ENCODE measurements at places on chromosomes 2 and 18. TPM values are rescaled to one million over a fixed set of nuclear protein-coding genes. Genes with fewer than 3 reads are reported as not detected.

Gene DNAJC5G
- total RNA-seq, result not detected

Gene CHN1
- total RNA-seq, result 0.54 TPM

Gene CLIP4
- total RNA-seq, result 21.8 TPM

DNA sequence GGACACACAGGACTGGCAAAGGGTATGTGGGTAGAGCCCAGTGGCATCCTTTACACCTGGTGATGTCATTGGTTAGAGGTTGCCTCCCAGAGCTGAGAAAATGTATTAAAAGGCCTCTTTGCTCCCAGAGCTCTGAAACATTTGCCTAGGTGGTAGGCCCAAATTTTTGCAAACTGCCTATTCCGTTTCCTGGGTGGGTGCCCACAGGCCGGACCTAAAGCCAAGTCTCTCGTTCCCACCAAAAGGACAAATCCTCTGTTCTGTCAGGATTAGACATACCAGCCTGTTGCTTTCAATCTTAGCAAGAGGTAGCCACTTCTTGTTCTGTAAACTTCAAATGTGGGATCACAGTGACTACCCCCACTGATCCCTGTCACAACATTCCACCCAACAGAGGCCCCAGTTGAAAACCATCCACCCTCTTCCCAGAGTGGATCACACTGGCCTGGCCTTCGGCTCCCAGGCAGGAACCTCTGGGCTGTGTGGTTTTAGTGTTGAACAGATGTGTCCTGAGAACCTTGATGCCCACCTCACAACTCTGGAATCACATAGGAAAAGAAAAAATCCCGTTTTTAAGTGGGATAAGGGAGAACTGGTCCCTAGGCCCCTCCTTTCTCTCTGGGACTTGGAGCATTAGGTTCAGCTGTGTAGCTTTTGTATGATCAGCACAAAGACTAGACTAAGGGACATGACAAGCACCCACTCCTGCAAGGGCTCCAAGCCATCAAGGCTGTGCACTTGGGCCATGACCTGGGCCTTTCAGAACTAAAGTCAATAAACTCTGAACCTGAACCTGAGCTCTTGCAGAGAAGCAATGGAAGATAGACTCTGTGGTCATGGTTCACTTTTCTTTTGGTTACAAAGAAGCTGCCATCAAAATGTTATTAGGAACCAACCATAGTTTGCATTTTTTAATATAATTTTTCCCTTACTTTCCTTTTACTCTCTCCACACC, 211.3 kb downstream of the CYP26B1 start:
- DNase-seq, result no peak

GRCh38 chr2:108243566-108243965, 3.8 kb downstream of the SULT1C3 start:
- no peak for DNase-seq

DNA sequence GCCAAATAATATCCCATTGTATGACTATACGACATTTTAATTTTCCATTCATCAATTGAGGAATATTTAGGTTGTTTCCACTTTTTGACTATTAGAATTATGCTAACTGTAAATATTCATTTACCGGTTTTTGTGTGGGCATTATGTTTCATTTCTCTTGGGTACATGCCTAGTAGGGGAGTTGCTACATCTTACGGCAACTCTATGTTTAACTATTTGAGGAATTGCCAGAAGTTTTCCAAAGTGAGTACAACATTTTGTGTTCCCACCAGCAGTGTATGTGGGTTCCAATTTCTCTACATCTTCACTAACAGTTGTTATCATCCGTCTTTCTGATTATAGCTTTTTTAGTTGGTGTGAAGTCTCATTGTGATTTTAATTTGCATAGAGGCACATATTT, 1.6 kb upstream of the KDSR start:
- DNase-seq, result no peak

Gene CEBPZ
- 13.5 TPM for total RNA-seq

DNA sequence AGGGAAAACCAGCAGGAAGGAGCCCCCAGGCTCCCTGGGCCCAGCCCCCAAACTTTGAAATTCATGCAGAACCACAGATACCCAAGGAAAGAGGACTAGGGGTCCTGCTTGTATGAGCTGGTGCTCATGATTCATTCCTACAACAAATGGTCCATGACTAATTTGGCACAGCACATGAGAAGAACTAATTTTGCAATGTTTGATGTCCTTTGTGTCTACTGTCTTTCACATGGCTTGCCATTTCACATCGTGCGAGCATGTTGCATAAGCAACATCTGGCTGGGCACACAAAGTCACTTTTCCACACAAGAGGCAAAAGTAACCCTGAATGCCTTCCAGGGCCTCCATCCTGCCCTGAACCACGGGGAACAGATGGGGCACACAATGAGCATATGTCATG, 149.6 kb upstream of the APCDD1 start:
- DNase-seq, result no peak

Gene PPM1B
- 23.4 TPM for total RNA-seq

GRCh38 chr18:402129-402528, 98.4 kb downstream of the COLEC12 start:
- no peak for DNase-seq

DNA sequence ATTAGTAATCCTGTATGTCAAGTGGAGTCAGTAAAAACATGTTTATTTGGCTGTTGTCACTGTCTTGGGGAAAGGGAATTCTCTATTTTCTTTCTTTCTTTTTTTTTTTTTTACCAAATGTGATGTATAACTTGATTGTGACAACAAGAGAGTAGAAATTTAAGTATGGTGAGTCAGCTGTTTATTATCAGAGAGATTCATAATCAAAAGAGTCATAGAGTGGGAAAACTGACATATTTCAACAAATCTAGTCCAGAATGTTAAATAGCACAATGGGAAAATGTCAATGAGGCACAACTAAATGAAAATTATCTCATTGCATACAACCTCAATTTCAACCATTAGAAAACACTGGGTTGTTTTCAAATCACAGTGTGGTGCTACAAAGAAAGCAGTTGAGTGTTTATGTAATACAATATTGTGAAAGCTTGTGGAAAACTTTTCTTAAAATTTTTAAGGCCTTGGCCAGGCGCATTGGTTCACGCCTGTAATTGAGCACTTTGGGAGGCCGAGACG, 111.9 kb upstream of the DTNA start:
- no peak for DNase-seq

DNA sequence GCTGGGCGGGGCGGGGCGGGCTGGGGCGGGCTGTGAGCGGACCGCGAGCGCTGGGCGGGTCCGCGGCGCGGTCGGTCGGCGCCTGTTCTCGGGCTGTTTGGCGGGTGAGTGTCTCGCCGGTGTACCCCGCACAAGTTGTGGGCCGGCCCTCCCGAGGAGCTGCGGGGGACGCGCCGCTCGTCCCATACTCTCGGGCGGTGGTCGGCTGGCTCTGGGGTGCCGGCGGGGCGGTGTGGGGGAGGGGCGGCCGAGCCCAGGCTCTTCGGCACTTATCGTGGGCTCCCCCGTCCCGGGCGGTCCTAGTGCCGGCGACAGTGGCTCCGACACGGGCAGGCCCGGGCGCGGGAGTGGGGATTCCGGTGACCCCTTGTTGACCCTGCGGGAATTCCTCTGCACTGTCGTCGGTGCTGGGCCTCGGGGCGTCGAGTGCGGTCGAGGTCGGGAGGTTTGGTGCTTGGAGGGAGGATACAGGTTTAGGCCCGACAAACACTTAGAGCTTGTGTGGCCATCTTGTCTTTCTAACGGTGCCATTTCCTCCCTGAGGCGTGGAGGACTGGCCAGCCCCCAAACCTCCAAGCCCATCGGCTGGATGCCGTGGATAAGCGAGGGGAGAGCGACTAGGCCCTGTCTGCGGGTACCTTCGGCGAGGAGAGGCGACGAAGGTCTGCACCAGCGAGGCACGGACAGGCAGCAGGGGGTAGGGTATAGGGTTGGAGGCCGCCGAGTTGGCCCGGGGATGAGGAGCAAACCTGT, at the start of gene SEPTIN2:
Gene SEPTIN2 (plus strand): TSS at position 47 of the 753 bp plus-strand sequence. CDS start 8,308 bp downstream, outside the sequence.
- DNase-seq, result peak; percentile 77

GRCh38 chr2:56155188-56155587, 28.6 kb upstream of the CCDC85A start:
- DNase-seq, result no peak

Gene EVA1A
- total RNA-seq, result not detected

DNA sequence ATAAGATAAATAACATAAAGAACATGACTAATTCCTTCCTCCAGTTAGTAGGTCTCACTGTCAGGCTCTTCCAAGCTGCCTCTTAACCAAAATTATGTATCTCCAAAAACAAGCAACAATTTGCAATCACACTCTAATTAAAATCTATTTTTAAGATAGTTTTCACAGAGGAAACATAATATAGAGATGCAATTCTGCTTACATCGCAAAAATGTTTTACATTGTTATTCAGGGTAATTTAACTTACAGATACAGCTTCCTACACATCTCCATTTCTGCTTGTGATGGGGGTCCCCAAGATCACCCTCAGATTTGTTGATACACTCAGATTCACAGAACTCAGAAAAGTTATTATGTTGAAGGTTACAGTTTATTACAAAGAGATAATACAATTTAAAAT, 115.5 kb downstream of the DSC3 start:
- DNase-seq, result no peak

Gene ACOXL
- total RNA-seq, result under 0.01 TPM

GRCh38 chr18:35345950-35346349, 1.7 kb upstream of the ZNF24 start:
- DNase-seq, result no peak

DNA sequence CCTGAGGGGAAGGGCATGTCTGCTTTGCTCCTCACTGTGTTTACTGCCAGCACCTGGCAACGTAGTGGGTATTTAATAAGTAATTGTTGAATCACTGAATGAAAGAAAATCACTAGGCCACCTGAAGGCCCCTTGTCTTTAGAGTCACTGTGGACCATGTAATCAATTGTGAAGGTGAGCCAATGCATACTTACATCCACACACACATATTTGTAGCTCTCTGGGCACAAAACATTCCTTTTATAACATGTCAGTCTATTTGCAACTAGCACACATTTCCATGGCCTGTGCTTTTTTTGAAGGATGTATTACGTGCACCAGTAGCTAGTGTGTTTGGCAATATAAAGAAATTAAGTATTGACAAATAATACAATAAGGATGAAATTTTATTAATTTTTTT, 11.2 kb downstream of the ATP8B1 start:
- no peak for DNase-seq

Gene EIPR1
- total RNA-seq, result 45.8 TPM

DNA sequence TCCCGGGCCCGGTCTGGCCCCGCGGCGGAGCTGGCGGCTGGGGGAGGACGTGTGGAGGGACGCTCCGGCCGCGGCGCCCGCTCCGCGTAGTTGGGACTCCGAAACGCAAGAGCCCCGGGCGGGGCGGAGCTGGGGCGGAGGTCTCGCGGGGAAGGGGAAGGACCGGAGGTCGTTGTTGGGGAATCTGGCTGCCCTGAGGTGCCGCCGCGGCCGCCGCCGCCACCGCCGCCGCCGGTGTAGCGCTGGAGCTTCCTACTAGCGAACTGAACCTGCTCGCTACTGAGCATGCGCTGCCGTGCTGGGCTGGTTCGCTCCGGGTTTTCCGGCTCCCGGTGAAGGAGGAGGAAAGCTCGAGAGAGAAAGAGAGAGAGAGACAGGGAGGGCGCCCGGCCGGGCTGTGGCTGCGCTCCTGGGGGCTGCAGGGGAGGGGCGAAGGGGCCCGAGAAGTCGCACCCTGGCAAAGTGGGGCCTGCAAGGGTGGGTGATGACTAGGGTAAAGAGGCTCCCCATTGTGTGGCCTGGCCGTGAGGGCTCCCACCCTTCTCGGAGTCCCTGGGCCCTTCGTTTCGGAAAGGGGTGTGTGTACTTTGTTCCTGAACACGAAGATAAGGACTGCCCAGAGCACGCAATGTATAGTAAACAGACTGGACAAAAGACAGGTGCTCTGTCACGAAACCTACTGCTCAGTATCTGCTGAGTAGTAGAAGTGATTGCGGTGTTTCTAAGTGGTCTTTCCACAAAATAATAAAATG, at the start of gene SOS1:
Gene SOS1 (minus strand): TSS at position 281 of the 752 bp plus-strand sequence. CDS start 629 bp downstream, outside the sequence.
- peak; percentile 81 for DNase-seq

Gene CLK1
- total RNA-seq, result 84.8 TPM

- DNase-seq, result peak; percentile 67
Measured at GRCh38 chr2:235116885-235117492, 165.2 kb downstream of the SH3BP4 start.

DNA sequence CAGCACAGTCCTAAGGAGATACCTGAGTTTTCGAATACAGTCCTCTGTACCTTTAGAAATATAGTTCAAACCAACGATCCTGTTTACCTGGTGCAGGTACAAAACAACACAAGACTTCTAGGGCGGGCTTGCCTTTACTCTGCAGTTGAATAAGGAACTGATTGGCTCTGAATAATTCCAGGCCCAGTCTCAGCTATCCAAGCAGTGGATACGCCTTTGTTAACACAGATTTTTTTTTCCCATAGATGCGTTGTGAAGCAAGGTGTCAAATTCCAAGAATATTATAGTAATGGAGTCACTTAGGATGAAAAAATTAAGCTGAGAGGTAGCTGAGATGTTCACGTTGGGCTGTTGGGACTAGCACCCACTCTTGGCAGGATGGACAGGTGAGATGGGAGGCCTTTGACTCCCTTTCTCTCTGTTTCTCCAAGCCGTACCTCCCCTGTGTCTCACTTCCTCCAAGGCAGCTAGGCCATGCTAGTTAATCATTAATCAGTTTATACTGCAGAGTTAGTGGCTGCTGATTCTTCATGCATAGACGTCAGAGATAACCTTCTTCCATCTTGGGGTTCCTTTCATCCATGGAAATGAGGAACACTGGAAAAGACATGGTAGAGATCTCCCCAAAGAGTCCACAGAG, 380.8 kb upstream of the ACVR2A start:
- DNase-seq, result no peak

Gene MC2R
- total RNA-seq, result not detected

Gene FSHR
- under 0.01 TPM for total RNA-seq

Gene IL1RN
- total RNA-seq, result 0.54 TPM

- DNase-seq, result peak; percentile 4
Measured at GRCh38 chr2:108226564-108226963, 13.2 kb upstream of the SULT1C3 start.

Gene ASB18
- under 0.01 TPM for total RNA-seq

Gene EPAS1
- 0.54 TPM for total RNA-seq

DNA sequence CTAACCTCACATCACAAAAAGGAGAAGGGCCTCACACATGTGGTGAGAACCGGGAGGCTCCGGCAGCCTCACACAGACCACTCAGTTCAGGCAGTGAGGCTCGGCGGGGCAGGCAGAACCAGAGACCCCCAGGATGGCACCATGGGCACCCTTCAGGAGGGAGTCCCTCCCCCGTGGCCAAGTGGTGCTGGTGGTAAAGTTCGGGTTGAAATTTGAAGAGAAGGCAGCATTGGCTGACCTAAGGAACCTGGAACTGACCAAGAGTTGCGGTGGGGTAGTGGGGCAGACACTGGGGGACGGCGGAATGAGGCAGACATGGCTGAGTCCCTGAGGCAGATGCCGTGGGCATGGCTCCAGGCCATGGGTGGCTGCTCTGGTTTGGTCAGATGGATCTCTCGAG, 239.3 kb upstream of the MYT1L start:
- DNase-seq, result no peak

Gene HOXD13
- total RNA-seq, result not detected

Gene ALKAL2
- not detected for total RNA-seq

DNA sequence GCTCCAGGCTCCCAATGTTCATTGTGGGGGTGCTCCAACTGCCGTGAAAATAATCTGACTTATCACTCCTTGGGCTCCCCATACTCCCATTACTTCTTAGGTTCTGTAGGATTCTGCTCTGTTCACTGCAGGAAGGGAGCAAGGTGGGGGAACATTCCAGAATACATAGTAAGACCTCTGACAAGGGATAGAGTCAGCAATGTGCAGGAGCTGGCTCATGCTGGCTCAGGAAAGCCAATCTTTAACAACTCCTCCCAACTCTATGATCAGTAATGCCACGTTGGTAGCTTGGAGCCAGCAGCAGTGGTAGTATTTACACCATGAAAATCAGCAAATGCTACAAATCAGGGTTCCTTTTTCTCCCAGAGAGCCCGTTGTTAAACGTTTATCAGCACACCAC, 44.4 kb downstream of the FECH start:
- no peak for DNase-seq

Measured in hematopoietic multipotent progenitor cell (in vitro differentiated cells).